GM12891 (cell line): ENCODE measurements at places on chromosomes 2 and 18.

DNA sequence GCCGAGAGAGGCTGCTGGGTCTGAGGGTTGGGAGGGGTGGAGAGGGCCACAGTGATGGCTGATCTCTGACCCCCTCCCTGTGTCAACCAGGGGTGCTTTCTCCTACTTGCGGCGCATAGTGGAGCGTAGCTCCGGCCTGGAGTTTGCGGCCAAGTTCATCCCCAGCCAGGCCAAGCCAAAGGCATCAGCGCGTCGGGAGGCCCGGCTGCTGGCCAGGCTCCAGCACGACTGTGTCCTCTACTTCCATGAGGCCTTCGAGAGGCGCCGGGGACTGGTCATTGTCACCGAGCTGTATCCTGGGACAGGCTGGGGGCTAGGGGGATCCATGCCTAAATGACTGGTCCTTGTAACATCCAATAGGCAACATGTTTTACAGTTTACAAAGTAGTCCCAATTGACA, 20.9 kb upstream of the GMPPA start:
- DNase-seq = no peak

GRCh38 chr18:36650266-36650665, 178.5 kb downstream of the TPGS2 start:
- DNase-seq = no peak

GRCh38 chr18:4587204-4587603, 132.1 kb upstream of the DLGAP1 start:
- no peak for DNase-seq

DNA sequence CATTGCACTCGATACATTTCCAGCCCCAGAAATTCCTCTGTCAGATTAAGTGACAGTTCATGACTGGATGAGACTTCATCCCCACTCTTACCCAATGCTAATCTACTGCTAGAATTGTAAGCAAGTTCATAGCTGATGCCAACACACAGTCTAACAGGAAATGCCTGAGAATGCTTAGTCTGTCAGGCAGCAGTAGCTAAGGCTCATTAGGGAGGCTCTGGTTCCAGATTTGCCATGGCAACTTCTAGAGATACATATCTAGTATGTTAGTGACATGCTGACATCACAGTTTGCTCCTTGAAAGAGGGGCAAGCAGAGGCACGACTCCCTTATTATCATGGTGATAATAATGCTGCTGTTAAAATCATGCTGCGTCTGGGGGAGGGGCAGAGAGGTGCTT, 198.4 kb downstream of the RBM43 start:
- DNase-seq = no peak

DNA sequence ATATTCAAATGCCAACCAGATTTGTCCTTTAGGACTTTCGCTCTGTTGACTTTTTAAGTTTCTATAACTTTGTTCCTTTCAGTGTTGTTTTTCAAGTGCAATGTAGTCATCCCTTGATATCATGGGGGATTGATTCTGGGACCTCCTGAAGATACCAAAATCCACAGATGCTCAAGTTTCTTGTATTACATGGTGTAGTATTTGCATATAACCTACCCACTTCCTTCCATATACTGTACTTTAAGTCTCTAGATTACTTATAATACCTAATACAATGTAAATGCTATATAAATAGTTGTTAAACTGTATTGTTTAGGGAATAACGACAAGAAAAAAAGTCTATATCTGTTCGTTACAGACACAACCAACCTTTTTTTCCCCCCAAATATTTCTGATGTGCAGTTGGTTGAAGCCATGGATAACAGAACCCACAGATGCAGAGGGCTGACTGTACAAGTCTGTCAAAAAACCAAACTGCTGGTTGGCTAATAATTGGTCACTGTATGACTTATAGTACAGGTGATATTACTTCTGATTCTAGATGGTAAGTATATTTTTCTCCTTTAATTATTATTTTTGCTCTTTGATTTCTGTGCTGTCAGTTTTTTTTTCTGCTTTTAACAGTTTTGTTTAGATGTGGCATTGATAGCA, 201.7 kb upstream of the STON1 start:
- no peak for DNase-seq

- peak; percentile 41 for DNase-seq
These were observed 370 bp downstream of the KLHL29 start for GRCh38 chr2:23385351-23385747.

DNA sequence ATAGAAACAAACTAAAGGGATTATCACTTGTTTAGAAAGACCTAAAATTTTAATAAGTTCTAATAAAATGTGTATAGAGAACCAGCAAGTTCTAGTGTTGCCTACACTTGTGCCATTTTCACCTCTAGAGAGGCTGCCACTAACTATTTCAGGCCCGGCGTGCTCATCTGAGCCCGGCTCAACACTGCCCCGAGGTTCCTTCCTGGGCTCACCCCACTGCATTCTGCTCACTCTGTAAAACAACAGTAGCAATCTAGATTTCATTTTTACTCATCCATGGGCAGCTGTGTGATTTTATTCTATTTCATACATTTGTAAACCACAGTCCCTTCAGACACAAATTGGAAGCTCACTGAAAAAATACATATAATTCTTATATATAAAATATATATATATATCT, 253.2 kb downstream of the L3MBTL4 start:
- peak; percentile 2 for DNase-seq

GRCh38 chr18:3233433-3234168, 13.8 kb upstream of the MYOM1 start:
- DNase-seq = no peak

DNA sequence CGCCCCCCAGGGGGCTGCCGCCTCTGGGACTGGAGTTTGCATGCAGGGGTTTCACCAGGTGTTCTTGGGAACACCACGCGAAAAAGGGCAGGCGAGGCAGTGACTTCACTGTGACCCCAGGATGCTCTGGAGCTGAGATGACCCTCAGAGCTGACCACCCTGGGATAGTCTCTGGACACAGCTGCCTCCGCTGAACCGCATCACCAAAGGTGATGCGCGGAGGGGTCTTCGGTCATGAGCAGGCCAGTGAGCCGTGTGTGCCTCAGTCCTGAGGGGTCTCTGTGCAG, 17.5 kb downstream of the GPR35 start:
- DNase-seq = no peak

DNA sequence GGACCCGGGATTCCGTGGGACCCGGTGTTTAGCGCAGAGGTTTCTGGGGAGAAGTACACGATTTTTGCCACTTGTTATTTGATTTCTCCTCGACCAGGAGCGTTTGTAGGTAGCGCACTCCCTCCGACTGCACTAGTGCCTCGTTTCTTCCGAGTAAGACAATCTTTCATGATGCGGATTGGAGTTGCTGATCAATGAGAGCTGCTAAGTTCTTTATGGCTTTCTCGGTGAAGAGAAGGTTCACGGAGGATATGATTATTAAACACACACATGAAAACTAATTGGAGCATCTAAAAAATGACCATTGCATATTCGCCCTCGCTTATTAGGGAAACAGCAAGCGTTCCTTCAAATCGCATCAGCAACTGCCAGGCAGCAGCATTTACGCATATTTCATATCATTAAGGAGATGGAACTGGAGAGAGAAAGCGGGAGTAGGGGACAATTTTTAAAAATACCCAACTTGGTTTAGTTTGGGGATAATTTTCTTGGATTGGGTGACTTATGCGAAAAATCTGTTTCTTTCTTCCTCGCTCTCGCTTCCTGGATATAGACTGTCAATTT, 616 bp downstream of the EML6 start:
- DNase-seq = no peak

- no peak for DNase-seq
These were observed 127.2 kb downstream of the LRRTM4 start for GRCh38 chr2:77395011-77395410.

DNA sequence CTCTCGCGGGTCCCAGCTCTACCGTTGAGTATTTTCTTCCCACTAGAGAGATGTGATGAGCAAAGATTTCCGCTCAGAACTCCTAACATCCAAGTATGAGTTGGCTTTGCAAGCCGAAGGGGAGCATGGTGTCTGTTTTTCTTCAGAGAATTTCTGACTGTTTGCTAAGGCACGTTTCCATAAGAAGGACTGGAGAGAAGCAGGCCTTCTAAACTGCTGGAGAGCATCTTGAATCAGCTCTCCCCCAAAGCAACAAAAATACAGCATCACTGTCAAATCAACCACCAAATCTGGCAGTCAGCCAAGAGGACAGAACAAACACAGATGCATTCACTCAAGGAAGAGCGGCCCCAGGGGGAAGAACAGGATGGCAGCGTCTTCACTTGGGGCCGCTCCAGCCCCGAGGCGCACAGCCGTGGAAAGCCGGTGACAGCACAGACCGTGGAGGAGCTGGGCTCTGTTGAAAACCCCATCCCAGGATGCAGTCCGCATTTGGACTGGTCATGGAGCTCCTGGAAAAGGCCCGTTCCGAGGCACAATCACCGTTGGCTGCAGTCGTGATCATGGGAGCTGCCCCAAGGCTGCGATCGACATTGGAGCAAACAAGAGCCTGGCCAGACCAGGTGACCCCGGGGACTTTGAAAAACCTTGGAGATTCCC, 101.4 kb downstream of the NFATC1 start:
- no peak for DNase-seq

DNA sequence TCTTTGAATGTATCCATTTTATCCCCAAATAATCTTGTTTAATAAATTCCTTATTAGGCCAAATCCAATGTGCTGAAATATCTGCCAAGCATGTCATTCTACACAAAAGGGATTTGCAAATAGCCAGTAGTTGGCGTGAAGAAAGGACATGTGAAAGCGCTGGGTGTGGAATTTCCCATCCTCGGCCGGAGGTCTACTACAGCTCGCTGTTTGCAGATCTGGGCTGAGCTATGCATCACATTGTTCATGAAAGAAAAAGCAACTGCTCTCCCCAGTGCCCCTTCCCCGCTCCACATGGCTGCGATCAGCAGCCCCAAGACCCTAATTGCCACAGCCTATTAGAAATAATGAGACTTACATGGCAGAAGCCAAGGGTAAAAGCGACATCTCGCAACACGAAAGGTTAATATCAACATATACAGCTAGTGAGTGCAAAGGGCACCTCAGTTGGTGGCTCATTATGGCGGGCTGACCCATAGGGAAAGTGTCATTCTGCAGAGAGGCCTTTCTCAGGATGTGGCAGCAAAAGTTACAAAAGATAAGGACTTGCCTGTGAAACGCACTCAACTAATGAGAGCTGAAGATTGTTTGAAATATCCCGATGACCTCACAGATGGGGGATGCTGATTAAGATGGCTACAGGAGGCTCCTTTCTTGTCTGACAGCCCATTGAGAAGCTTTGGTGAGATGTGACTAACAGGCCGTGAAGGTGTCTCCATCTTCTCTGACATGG, 126.9 kb upstream of the CYP1B1 start:
- DNase-seq = no peak

- no peak for DNase-seq
These were observed 551.7 kb downstream of the SATB2 start for GRCh38 chr2:198905881-198906612.

GRCh38 chr2:80061881-80062280, 242.7 kb downstream of the LRRTM1 start:
- DNase-seq = no peak

DNA sequence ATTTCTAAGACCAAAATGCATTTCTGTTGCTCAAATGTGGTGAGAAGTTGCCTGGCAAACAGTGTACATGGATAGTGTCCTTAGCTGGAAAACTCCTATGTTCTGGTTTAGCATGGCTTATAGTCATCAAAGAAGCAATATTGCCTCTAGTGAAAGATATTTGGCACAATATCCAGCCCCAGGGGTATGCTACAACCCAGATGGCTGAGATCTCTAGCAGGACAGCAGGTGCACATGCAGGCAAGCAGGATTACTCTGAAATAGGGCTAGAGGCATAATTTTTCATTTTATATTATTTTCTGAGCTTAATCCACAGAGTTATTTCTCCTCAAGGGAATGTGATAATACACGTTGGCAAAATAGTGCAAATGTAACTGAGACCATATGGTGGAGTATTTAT, 34.0 kb downstream of the CCDC195 start:
- DNase-seq = no peak
